ENCODE measurements at places on chromosomes 7 and 10.

DNA sequence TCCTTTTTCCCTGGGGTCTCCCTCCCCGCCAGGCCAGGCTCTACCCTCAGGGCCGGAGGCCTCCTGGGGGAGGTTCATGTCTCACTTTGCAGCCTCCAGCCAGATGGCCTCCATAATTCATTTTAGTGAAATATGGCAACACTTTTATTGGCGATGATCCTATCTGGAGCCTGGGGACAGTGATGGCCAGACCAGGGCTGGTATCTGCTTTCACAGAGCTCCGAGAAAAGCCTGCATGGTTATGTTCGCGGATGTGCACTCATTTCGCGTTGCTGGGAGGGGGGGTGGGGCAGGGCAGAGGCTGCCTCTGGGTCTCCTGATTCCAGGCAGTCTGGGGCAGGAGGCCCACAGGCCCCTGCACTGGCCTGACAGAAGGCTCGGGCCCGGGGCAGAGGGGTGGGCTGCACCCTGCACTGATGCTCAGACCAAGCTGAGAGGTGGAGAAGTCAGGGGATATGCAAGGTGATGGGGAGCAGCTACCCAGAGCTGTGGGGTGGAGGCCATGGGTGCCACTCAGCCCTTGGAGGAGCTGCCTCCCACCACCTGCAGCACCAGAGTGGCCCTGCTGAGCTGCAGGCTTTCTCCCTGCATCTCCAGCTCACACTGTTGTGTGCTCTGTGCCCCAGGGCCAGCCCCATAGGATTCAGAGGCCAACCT, 85.3 kb upstream of the RET start:
- DNase-seq, result no peak

- no peak for DNase-seq
Measured at GRCh38 chr7:39709768-39710311, 86.5 kb downstream of the RALA start.

DNA sequence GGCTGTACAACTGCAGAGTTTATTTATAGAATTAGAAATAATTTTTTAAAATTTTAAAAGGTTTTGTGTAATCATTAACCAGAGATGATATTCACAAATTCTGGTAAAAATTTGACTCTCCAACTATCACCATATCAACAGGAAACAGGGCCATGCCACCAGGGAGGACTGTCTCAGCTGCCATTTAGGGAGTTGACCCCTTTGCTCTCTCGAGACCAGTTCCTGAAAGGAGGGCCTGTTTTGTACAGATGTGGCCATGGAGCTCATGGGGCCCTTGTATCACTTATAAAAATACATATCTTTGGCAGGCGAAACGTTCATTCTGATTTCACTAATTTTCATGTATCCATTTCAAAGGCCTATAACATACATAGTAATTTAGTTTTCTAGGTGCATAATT, 20.3 kb downstream of the H2AZ2 start:
- DNase-seq, result no peak

- no peak for DNase-seq
Measured at GRCh38 chr10:3036155-3037021, 31.0 kb upstream of the PFKP start.

- DNase-seq, result no peak
Measured at GRCh38 chr10:93422118-93422517, 60.0 kb downstream of the MYOF start.

GRCh38 chr10:46232084-46232483, 54.7 kb upstream of the ANTXRL start:
- DNase-seq, result no peak

DNA sequence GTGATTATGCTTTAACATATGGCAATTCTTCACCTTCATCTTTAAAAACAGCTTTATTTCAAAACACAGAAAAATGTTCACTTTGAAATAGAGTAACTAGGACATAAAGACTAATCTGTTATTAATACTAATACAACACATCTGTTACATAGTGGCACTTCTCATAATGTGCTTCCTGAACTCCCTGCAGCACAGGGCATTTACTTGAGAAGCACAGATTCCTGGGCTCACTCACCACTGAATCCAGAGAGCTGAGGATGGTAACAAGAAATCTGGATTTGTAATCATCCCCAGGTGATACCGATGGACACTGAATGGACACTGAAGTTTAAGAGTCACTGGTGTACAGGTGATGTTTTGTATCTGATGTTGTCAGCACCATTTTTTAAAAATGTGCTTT, 96.1 kb downstream of the COL28A1 start:
- no peak for DNase-seq

GRCh38 chr10:131702531-131703356, 198.1 kb upstream of the PPP2R2D start:
- no peak for DNase-seq

- no peak for DNase-seq
Measured at GRCh38 chr10:27949528-27950241, 49.2 kb downstream of the ODAD2 start.

DNA sequence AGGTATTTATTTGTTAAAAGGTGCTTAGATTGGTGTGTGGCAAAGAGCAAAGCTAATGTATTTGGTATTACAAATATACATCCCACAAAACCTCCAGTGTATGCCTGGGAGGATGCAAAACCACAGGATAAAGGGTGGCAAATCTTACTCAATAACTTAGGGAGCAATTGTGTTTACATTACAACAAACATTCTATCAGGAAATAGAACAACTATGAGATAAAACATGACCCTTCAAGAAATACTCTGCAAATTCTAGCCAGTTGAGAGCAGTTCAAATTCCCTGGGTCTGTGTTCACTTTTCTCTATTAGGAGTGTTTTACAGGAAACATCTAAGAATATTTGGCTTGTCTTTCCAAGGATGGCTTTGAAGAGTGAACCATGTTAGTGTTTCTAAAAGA, 64.9 kb downstream of the CUL1 start:
- DNase-seq, result no peak

- no peak for DNase-seq
Measured at GRCh38 chr10:103394180-103394579, 2.1 kb downstream of the ATP5MK start.

Data from cortex of kidney (tissue), 1 donor.